ENCODE measurements at places on chromosomes 13 and 19.

GRCh38 chr19:8571006-8571411 lies 6.2 kb downstream of the MYO1F start:
- DNase-seq: peak; percentile 70

- DNase-seq: peak; percentile 23
These were observed 65.6 kb downstream of the MCF2L start for GRCh38 chr13:113034451-113035212.

- DNase-seq: no peak
These were observed 49.7 kb downstream of the UBL3 start for GRCh38 chr13:29800687-29801086.

DNA sequence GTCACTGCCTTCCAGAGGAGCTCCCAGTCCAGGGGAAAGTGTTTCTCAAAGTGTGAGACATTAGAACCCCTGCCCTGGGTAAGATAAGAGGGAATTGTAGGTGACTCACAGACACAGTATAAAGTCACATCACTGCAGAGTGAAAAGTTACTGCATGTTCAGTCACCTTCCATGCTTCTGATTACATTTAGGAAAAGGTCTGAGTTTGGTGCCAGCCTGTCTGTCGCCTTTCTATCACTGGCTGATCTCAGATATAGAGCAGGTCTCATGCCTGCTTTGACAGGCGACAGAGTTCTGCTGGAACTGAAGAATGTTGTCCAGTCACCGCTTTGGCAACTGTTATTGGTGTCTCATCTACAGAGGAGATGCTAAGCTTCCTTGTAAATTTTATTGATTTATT lies 1078.6 kb downstream of the UQCRFS1 start:
- no peak for DNase-seq

GRCh38 chr13:33249894-33250293 lies 35.7 kb downstream of the STARD13 start:
- DNase-seq: no peak

GRCh38 chr19:1634242-1634937 lies 18.0 kb downstream of the TCF3 start:
- DNase-seq: no peak

DNA sequence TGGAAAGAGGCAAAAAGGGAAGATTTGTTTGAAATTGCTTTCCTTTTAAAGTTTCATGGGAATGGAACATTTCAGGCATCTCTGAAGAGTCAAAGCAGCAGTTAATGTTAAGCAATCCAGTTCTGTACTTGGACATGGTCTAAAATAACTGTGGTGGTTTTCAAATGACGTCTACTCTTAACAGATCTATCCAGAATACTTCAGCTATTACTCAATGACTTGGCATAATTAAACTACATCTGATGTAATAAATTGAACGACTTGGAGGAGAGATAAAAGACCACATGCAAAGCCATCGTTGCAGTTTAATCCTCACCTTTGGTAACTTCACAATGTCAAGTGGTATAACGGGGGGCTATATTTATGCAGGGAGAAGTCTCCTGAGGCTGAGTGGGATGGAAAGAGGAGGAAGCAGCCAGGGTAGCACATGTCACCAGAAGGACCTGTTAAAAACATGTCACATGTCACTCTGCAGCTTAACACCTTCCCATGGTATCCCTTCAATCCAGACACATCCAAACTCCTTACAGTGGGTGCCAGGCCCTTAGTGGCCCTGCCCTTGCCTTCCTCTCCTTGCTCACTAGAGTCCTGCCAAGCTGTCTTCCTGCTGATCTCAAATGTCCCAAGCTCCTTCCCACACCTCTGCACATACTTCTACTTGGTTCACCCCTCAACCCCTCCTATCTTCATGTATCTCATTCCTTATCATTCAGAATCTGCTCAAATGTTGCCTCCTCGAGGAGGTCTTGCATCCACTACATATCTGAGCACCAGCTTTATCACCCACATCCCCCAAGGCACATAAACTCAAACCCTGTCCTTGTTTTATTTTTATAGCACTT lies 327.8 kb downstream of the SUCLA2 start:
- DNase-seq: peak; percentile 85

GRCh38 chr19:49528211-49528771 lies 488 bp downstream of the RCN3 start:
- peak; percentile 47 for DNase-seq

DNA sequence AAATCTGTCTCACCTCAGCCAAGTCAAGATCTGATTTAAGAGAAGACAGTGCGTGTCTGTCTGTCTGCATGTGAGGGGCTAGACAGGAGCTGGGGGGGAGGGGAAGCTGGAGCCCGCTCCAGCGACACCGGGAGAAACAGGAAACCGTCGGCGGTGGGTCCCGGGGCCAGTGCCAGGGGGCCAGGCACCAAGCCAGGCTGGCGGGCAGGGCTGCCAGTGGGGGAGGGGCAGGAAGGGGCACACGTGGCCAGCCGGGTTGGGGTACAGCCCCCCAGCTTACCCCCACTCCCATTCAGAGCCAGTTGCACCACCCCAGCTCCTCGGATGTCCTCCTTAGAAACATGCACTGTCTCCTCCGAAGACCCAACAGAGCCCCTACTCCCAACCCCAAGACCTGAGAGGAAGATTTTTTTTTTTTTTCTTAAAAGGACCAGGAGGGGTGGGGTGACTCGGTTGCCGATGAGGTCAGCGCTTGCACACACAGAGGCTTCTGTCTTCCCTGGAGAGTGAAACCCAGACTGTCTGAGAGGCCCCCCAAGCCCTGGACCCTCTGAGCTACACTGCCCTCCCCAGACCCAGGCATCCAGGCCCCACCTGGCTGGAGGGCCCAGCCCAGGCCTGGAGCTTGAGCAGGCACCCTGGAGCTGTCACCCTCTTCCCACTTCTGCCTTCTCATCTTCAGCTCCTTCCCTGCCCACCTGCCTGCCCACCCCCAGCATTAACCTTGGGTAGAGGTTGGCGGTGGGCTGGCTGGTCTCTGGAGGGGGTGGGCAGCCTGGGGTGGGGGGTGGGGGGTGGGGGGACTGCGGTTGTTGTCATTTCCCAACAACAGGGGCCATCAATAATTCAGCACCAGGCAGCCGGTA lies 4.0 kb downstream of the ERF start:
- DNase-seq: peak; percentile 43

DNA sequence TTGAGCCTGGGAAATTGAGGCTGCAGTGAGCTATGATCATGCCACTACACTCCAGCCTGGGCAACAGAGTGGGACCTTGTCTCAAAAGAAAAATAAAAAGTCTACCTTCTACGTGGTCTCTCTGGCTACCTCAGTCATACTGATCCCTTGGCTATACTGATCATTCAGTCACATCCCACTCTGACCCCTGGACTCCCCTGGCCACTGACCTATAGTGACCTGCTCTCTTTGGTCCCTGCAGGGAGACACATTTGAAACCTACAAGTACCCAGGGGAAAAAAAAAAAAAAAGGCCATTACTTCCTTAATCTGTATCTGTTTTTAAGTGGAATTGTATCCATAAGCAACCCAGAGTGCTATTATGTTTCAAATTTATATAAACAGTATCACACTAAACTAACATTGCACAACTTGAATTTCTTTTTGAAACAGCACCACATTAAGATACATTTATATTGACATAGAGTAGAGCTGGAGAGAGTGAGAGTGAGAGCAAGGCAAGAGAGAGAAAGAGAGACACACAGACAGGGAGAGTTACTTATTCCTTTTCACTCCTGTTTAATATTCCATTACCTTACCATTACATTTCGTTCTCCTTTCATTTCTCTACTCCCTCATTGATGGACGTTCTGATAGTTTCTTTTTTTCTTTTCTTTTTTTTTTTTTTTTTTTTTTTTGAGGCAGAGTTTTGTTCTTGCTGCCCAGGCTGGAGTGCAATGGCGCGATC lies 23.7 kb upstream of the CERS4 start:
- DNase-seq: no peak

GRCh38 chr19:11025445-11025844 lies 63.8 kb upstream of the LDLR start:
- no peak for DNase-seq

- no peak for DNase-seq
These were observed 107.4 kb downstream of the KCTD12 start for GRCh38 chr13:76778853-76779252.

DNA sequence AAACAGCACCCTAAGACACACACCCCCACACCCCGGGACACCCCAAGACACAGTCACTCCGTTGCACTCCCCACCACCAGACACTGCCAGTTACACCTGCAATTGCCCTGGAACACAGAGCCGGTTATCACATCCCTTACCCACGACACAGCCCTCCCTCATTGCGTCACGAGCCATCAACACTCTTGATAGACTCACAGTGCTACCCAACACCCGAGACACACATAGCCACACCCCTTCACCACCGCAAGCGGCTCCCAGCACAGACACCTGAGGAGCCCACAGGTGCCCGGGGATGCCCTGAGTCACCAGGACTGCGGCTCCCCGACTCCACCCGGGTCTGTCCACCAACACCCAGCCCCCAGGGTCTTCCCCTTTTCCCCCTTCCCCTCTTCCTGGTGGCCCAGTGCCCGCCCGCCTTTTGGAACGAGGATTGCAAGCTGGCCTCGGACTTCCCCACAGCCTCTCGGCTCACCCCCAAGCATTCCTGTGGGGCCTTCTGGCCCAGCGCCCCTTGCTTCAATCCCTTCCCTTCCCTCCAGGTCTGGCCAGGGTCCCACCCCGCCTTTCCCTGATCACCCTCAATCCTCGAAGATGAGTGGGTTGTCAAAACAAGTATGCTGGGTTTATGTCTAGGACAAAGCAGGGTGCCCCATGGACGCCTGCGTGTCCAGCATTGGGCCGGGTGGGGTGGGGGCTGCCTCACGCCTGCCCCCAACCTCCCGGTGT lies 1.7 kb upstream of the PTGER1 start:
- DNase-seq: peak; percentile 86

GRCh38 chr13:50543782-50544181 lies 299.7 kb downstream of the DLEU7 start:
- peak; percentile 44 for DNase-seq

- DNase-seq: no peak
These were observed 1434.7 kb upstream of the PRR20A start for GRCh38 chr13:55705971-55706370.

- DNase-seq: peak; percentile 59
These were observed 40.5 kb downstream of the DZIP1 start for GRCh38 chr13:95603887-95604555.

GRCh38 chr13:90187478-90188350 lies 1159.8 kb upstream of the MIR17HG start:
- no peak for DNase-seq

DNA sequence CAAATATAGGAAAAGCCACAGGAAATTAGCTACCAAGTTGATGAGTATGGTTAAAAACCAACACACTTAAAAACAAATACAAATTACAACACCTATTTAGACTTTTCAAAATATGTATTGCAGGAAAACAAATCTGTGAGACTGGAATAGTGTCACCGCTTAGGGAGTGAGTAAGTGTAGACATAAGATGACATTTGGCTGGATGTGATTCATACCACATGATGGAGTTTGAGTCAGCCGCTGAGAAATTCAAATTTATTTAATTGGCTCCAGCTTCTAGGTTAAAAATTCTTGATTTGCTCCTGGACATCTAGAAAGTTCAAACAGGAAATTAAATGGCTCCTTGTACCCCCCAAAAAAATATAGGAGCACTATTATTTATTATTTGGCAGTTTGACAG lies 531.7 kb downstream of the SLITRK1 start:
- no peak for DNase-seq

GRCh38 chr13:28049215-28049614 lies 51.2 kb downstream of the FLT3 start:
- no peak for DNase-seq

- no peak for DNase-seq
These were observed 6.7 kb downstream of the SPPL2B start for GRCh38 chr19:2334986-2335846.

- no peak for DNase-seq
These were observed 15.3 kb downstream of the MBNL2 start for GRCh38 chr13:97237388-97237787.

DNA sequence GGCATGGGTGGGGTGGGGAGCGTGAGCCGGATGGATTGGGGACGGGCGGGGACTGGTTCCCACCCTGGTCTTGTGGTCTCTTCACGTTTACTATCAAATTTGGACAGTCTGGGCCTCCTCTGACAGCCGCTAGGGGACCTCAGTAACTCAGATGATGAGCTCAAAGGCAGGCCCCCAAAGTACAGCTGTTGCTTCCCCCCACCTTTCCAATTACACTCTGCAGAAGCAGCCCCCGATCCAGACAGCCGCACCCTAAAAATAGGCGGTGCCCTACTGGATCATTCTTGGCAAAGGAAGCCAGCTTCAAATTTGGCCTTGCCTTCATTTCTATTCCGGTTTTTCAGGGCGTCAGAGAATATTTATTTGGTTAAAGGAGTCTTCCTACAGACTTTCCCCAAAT lies 1.9 kb upstream of the FOXO1 start:
- no peak for DNase-seq

DNA sequence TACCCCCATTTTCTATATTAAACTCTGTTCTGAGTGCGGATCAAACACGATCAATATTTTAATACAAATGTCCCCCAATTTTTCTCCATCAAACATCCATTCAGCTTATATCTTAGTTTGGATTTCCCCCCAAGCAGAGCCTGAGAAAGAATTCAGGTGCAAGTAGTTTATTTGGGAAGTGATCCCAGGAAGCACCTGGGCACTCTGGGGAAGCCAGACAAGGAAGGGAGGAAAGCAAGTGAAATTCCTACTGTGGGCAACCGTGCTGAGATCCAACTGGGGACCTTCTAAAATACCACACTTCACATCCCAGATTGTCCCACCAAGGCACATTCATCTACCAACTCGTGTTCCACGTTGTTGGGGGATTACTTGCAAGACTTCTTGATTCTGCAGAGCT lies 323.4 kb upstream of the NBEA start:
- no peak for DNase-seq

DNA sequence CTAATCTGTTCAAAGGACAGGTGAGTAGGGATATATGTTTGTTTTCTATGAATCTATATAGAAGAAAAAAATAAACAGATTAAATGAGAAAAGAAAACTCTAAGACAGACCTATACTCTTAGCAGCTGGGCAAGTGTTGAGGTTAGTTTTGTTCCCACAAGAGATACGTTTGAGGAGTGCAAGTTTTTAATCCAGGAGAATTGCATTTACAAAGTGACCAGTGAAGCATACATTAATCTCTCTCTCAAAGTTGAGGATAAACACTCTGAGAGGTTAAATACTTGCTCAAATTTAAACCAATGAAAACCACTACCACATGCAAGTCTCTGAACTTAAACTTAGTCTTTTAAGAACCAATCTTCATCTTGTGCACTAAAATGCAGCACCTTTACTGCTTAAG lies 930.5 kb upstream of the MIR17HG start:
- DNase-seq: no peak

DNA sequence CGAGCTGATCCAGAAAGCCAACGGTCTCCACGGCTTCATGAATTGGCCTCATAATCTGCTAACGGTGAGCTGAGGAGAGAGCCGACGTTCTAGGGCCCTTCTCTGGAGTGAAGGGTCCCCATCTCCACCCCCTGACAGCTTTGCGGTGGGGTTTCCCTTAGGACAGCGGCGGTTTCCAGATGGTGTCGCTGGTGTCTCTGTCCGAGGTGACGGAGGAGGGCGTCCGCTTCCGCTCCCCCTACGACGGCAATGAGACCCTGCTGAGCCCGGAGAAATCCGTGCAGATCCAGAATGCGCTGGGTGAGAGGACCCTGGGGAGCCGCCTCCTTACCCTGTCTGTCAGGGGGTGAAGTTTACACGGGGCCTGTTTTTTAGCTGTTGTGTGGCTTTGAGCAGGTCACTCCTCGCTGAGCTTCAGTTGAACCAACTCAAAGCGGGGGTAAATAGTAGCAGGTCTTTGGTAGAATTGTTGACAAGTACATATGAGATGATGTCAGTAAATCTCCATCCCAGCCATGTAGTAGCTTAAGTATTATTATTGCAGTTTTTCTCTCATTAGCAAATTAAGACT lies 801 bp downstream of the QTRT1 start:
- DNase-seq: no peak

All from amniotic epithelial cell (primary cell).